ENCODE measurements at places on chromosomes 6 and 20.

DNA sequence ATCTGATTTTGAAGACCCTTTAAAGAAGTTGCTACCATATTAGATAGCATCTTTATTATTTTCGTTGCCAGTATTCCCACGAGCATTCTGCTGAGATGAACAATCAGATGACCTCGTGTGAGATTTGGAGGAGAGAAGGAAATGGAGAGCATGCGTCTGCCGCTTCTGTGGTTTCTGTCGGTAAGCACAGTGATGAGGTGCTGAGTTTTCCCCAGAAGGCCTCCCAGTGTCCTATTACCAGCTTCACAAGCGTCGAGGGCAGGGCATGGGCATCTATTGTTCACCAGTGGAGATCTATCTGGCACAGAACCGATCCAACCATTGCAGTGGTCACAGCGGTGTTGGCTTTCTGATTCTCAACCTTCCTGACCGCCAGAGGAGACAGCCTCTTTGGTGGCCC, 29.4 kb downstream of the TRAF3IP2 start:
- no peak for DNase-seq

DNA sequence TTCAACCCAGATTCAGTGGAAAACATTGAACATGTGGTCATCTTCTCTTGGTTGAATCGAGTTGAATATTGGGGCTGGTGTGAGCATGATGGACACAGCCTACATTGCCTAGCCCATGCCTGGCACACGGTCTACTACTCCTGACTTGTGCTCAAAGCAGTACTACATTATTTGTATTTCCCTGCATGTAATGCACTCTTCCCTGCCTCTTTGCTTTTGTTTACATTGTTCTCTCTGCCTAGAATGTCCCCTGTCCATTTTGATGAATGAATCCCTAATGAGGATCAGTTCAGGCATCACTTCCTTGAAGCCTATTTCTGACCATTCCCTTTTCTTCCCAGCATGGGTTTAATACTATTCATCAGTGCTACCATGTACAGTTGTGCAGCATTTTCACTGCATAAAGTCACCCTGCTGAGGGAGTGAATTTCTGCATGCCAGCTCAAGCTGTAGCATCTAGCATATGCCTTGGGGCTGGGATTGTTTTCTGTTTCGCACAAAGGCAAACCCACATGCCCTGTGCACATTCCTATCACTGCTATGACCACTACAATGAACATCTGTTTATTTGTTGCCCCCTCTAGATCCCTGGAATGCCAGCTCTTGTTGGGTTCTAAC, 75.3 kb upstream of the CCN6 start:
- DNase-seq, result no peak

GRCh38 chr6:166237617-166238016, 70.0 kb upstream of the TBXT start:
- no peak for DNase-seq

DNA sequence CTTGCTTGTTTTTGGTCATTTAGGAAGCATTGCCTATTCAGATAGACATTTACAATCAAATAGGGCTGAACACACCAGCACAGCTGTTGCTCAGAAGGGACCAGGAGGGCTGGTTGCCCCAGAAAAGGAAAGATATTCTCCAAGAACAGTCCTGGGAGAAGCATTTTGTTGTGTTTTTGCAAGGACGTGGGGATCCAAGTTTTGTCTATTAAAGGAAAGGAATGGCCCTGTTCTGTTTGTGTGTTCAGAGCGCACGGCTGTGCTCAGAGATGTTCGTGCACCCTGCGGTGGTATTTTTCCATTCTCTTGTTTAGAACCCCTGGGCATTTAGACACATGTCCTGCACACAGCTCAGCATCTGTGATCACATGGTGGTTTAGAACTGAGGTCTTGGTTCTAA, 82.5 kb downstream of the TXNDC5 start:
- DNase-seq, result no peak

- no peak for DNase-seq
Observed at GRCh38 chr6:5763407-5763806, 243.3 kb downstream of the NRN1 start.

DNA sequence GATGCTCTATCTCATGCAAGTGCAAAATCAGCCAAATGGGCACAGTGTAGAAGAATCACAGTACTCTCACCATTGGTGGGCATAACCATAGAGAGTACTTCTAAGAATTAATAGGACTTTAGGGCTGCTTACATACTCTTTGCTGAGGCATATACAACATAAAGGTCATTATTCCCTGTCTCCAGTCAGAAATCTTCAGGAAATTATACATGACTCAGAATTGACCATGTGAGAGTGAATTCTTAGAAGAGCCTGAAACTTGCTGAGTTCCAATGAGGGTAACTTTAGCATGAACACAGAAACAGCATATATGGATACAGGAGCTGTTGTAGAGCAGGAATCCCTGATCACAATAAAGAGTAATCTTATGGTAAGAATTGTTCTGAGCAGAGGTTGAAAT, 498.7 kb downstream of the TENT5A start:
- no peak for DNase-seq

GRCh38 chr20:57389695-57390603, 1.2 kb upstream of the RBM38 start:
- no peak for DNase-seq

GRCh38 chr6:53818858-53819609, 24.2 kb downstream of the LRRC1 start:
- DNase-seq, result no peak

- DNase-seq, result no peak
Observed at GRCh38 chr6:145829102-145829501, 14.5 kb upstream of the FBXO30 start.

DNA sequence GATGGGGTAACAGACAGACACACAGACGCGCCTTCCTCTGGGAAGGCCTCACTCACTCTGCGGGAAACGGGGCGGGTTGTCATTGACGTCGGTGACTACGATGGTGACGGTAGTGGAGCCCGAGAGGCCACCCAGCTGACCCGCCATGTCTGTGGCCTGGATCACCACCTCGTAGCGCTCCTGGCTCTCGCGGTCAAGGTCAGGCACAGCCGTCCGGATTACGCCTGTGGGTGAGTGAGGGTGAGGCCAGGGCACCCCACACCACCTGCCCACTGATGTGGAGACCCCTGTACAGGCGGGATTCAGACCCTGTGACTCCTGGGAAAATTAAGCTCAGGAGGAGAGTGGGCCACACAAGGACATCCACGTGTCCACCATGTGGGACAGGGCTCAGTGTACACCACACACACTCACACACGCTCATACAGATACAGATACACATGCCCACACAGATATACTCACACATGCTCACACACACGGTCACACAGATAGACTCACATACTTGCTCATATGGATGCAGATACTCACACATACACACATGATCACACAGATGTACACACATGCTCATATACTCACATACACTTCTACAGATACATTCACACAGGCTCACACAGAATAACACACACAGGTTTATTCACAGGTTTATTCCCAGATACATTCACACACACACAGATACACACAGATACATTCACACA, 91.4 kb downstream of the CDH22 start:
- DNase-seq, result no peak

GRCh38 chr6:52725143-52725534, 38.1 kb downstream of the GSTA2 start:
- DNase-seq, result no peak

GRCh38 chr6:137266309-137266586, 47.1 kb upstream of the IFNGR1 start:
- no peak for DNase-seq

DNA sequence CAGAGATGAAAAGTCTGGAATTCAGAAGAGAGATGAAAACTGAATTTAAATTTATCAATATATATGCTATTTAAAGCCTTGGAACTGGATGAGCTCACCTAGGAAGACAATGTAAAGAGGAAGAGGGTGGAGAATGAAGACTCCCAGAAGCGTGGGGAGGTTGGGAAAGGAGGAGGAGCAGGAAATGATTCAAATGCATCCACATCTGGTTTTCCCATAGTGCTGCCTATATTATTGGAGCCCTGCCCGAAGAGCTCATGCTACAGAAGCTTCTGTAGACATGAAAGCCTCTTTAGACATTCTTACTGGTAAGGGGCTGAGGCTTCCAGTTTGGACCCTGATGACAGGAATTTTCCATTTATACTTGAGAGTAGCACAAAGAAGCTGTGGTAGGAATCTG, 19.2 kb downstream of the PDE7B start:
- DNase-seq, result no peak

DNA sequence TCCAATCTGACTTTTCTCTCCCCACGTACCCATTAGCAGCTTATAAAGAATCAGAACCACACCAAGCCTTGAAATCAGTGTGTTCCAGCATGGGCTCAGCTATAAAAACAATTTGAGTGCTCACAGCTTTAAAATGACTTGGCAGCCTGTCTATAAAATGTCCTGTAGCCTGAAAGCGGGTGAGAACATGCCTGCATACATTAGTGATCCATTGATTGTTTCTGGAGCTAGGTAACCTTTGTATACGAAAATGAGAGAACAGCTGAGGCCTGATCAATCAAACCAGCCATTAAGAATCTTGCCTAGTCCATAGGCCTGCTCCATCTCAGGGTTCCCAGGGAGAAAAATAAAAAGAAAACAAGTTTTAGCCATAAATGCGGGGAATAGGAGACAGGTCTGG, 245.8 kb upstream of the SULF2 start:
- no peak for DNase-seq

- no peak for DNase-seq
Observed at GRCh38 chr20:63475209-63475608, 2.8 kb upstream of the KCNQ2 start.

- DNase-seq, result no peak
Observed at GRCh38 chr20:58899512-58899911, 47.0 kb downstream of the GNAS start.

DNA sequence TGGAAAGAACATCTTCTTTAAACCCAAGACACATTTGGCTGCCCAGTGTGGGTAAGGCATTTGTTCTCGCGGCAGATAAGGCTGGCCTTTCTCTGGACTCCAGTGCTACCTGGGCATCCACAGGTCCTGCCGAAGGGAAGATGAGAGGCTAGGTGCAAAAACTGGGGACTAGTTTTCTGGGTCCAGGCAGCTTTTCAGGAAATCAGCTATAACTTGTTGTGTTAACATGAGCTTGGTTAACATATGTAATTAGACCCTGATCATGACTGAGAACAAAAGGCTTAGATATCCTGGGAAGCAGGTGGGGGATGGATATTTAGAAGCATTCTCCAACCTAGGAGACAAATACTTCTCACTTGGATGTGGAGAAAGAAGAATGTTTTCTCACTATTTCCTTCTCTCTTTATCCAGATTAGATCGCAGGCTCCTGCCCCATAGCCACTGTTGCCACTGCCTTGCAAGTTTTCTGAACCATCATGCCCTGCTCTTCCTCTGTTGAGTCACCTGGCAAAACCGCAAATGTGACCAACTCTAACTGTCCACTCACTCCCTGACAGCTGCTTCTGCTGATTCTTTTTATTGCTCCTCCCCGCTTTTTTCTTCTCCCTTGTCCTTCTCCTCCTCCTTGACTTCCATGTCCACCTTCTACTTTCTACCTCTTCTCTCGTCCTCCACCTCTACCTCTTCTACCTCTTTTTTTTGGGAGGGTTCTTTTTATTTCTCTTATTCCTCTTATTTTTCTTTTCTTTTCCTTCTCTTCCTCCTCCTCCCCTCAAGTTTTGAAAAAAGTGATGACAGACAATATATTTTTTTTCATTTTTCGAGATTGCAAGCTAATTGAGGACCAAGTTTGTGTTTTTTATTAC, 258.1 kb downstream of the UTRN start:
- no peak for DNase-seq

GRCh38 chr6:30889921-30890645, 5.8 kb downstream of the DDR1 start:
- no peak for DNase-seq

- no peak for DNase-seq
Observed at GRCh38 chr6:144268794-144269349, 16.3 kb upstream of the UTRN start.

DNA sequence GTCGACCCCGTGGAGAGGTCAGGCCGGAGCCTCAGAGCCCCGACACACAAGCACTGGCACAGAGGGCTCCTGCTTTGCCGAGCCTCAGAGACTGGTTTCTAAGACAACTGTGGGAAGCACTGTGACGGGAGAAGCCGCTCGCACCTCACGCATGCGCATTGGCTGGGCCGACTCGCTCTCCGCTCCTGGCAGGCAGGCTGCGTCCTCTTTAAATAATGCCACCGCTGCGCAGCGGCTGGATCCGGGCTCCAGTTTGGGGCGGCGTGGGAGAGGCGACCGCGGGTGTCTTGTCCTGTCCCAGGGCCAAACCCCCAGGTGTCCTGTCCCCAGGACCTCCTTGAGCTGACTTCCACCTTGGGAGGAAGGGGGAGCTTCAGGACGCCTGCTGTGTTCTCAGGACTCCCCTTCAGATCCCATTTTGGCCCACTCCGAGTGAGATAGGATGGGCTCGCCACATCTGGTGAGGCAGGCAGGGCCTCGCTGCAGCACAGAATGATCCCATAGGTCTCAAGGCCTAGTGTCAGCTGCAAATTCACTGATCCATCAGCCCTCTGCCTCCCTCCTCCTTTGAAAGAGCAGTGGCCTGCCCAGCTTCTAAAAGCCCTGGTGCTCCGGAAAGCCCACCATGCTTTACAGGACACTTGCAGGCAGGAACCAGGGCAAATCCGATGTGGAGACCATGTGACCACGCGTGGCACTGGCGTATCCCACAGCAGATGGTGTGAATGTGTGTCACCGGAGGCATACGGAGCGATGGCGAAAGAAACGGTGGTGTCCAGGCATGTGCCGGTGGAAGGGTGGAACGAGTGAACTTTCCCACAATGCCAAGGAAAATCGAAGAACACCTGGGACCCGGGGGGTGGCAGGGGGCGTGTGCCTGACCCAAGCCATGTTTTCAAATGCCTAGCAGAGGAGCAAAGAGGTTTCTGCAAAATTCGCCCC, 169.3 kb upstream of the ZNF337 start:
- peak; percentile 33 for DNase-seq

DNA sequence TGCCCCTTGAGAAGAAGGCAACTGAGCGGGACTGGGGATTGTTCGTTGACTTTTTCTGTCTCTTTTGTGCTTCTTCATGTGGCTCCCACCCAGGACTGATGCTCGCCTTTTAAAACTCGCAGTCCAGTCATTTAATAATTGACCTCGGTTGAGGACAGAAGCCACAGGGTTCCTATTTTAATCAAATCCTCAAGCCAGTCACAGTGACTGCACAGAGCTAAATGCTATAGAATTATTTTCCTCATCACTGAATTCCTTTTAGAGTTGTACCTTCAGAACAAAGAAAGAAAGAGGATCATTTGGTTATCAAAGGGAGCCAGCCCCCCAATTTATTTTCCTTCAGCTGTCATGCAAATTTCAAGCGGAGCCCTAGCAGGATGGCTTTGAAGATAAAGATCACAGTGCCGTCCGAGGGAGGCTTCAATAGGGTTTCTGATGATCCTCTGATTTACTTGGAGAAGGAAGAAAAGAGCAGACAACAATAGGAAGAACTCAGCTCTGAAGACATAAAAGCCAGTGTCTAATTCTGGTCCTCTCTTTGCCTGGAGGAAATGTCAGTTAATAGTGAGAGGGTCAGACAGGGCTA, 186.6 kb downstream of the DOK5 start:
- no peak for DNase-seq
